ENCODE measurements at places on chromosomes 11 and 22.

GRCh38 chr22:28788601-28789000, 11.8 kb downstream of the XBP1 start:
- no peak for DNase-seq

DNA sequence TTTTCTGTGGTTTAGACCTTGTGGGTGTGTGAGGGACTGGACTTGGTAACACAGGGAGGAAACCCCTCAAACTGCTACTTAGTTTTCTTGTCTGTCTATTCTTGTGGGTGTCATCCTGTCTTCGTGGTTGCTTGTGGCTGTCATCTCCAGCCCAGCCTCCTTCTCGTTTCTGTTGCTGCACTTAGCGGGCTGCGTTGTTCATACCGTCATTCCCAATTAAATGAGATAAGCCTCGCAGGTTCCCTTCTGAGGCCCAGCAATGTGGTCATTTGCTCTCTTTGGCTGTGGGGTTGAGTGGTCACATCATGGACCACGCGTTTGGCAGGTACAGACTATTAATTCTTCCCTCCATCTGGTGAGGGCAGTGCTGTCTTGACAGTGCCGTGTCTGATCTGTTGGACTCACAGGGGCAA, 18.8 kb downstream of the PANX1 start:
- DNase-seq, result no peak

DNA sequence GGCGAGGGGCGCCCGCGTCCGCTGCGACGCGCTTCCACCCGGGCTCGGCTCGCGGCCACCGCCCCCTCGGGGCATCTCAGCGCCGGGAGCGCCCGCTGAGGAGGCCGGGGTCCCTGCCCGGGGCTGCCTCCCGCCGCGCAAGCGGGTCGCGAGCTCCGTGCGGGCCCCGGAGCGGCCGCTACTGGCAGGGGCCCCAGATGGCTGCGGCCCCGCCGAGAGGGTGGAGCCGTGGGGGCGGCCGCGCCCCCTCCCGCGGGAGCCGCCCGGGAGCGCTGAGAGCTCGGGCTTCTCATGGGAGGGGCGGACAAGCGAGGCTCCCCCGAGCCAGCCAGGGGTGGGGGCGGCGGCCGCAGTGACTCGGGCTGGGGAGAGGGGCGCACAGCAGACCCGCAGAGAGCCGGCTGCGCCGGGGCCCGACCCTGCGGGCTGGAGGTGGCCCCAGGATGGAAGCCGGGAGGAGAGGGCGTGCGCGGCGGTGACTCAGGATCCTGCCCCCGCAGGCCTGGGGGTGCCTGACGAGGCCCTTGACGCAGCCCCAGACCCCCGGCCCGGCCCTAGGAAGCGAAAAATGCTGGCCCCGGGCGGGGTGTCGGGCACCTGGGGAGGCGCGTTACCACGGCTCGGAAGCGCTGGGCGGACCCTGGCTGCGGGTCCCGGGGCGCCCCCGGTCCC, 603 bp upstream of the ZFTA start:
- DNase-seq, result no peak

DNA sequence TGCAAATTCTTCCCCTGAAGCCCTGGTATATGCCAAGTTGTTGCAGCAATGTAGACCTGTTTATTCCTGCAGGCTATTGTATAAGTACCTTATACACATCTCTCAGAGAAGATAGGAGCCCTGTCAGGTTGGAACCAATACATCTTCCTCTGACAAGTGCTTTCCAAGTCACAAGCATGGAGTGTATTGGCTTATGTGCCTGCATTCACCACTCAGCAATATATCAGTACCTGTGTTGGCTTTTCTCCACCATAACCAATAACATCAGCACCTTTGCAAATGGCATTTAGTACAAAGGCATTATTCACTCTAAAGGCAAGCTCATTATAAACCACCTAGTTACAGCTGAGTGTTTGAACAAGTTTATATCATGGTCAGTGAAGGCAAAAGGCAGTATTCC, 611.7 kb upstream of the CNTN5 start:
- DNase-seq, result no peak

- DNase-seq, result no peak
Measured at GRCh38 chr11:66559142-66559865, 9.1 kb downstream of the CTSF start.

DNA sequence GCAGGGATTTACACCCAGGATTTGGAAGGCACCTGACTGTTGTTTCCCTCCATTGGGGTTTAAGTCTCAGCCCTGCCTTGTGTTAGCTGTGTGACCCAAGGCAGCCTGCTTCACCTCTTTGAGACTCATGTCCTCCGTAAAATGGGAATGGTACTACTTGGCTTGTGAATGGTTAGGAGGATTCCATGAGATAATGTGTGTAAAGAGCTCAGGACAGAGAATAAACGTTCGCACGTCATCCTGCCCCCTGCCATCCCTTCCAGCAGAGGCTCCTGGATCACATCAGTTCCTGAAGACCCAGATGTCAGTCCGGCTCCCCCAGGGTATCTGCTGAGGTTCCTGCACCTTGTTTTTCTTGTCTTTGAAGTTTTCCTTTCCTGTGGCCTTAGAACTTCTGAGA, 16.8 kb upstream of the ACCSL start:
- DNase-seq, result no peak

GRCh38 chr22:37241351-37242142, 2.5 kb downstream of the RAC2 start:
- peak; percentile 88 for DNase-seq

GRCh38 chr22:43395086-43395695, 16.6 kb upstream of the MPPED1 start:
- DNase-seq, result no peak

DNA sequence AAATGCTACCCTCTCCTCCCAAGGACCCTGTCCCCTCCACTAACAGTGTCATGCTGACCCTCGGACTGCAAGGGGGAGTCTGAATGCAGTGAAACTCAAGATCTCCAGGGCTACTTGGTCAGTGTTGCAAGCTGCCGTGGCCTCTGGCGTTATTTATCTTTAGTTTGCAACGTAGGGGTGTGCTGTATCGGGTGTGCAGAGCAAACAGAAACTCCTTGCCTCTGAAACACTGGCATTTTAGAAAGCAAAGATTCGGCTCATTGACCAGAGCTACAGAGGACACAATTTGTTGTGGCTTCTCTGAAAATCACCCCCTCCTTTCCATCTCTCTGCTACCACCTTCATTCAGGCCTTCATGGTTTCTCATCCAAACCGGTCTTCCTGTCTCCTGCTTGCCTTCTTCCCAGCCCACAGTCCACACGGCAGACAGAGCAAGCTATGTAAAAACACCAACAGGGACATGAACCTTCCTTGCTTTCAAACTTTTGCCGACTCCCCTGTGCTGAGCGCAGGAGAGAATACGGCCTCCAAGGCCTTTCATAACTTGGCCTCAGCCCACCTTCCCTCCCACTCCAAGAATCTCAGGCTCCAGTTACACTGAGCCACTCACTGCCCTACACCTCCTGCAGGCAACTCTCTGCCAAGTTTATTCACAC, 14.9 kb downstream of the FZD4 start:
- DNase-seq, result no peak

DNA sequence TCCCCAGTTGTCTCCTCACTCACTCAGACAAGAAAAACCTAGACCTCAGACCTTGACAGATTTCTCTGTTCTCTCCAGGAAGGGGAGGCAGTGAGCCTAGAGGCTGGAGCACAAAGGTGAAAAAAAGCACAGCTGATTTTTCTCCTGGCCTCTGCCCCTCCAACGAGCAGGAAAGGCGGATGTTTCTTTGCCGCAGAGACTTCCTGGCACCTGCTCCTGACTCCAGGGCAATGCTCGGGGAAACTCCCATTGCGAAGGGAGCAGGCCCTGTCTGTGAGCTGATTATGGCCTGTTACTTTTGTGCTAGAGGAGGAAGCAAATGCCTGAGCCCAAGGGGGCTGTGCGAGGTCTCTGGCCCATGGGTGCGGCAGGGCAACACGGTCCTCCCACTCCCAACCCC, 25.4 kb downstream of the MS4A10 start:
- no peak for DNase-seq

- DNase-seq, result no peak
Measured at GRCh38 chr22:44543362-44543761, 45.3 kb upstream of the RTL6 start.

GRCh38 chr11:93988912-93989311, 32.2 kb upstream of the HEPHL1 start:
- DNase-seq, result no peak

DNA sequence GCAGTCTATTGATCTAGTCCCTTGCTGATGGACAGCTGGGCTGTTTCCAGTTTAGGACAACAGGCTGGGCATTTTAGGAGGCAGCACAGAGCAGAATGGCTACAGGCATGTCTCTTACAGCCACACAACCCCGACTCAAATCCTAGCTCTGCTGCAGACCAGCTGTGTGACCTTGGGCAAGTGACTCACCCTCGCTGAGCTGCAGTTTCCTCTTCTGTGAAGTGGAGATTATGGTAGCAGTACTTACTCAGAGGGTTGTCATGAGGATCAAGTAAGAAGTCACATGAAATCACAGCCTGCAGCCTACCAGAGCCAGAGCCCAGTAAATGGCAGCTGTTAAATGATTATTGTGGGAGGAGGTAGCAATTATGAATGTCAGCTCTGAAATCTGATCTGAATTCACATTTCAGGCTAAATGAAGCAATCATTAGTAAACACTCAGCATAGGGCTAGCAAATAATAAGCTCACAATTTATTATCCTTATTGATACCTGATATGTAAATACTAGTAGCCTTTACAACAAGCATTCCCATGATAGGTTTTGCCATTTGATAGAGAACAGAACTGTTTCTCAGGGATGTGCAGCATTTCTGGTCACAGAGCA, 58.9 kb downstream of the MYEOV start:
- DNase-seq, result peak; percentile 93

DNA sequence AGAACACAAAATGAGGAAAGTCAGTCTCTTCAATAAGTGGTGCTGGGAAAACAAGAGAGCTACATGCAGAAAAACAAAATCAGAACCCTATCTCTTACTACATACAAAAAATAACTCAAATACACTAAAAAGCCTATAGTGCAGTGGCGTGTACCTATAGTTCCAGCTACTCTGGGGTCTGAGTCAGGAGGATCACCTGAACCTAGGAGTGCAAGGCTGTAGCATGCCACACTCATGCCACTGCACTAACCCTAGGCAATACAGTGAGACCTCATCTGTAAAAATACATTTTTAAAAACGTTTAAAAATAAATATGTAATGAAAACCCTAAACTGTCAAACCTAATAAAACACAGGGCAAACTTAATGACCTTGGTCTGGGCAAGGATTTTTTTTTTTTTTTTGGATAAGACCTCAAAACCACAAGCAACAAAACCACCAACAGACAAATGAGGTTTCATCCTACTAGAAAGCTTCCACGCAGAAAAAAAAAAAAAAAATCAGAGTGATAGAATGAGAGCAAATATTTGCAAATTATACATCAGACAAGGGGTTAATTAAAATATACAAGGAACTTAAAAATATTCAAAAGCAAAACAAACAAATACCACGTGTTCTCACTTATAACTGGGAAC, 35.2 kb downstream of the XKR3 start:
- DNase-seq, result no peak

- no peak for DNase-seq
Measured at GRCh38 chr22:36368359-36368983, 19.3 kb downstream of the MYH9 start.

GRCh38 chr22:47957649-47958048, 1195.2 kb downstream of the TBC1D22A start:
- DNase-seq, result no peak

DNA sequence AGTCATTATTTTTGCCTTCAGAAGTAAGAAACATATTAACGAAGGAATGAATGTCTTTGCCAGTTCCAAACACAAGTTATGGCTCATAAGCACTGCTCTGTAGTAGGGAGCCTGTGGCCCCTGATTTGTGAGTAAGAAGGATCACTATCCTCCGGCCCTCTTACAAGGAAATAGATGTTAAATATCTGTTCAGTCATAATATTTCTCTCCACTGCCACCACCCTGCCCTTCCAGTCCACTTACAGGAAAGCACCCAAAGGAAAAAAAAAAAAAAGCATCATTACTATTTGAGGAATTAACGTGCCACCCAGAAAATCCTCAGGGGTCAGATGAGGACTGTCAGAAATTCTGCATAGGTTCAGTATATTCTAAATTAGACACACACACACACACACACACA, 123.4 kb downstream of the ETS1 start:
- DNase-seq, result no peak

- peak; percentile 3 for DNase-seq
Measured at GRCh38 chr11:20873054-20873453, 203.7 kb downstream of the NELL1 start.

DNA sequence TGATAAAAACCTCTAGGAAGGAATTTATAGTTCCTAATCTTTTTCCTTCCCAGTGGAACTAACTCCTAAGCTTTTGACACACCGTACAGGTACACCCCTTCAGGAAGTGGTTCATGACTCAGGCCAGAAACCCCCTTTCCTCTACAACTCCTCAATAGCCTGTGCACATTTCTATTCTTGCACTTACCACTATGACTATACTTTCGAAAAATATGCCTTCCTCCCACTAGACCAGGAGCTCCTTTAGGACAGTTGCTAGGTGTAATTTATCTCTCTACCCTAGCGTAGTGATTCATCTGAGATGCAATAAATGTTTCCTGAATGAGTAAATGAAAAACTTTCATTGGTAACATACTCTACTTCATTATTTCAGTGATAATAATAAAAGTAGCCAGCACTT, 14.5 kb downstream of the MAP6 start:
- DNase-seq, result no peak

DNA sequence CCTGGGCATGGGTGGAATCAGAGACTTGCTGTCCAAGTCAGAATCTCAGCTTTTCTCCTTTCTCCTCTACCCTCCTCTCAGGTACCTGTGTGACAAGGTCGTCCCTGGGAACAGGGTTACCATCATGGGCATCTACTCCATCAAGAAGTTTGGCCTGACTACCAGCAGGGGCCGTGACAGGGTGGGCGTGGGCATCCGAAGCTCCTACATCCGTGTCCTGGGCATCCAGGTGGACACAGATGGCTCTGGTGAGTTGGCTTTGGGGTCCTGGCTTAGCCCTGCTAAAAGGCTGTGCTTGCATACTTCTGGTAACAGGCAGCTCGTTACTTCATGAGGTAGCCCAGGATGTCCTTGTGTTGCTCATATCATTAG, 10.7 kb downstream of the MCM5 start:
- DNase-seq, result no peak

- DNase-seq, result no peak
Measured at GRCh38 chr11:100498780-100499179, 188.3 kb upstream of the ARHGAP42 start.

DNA sequence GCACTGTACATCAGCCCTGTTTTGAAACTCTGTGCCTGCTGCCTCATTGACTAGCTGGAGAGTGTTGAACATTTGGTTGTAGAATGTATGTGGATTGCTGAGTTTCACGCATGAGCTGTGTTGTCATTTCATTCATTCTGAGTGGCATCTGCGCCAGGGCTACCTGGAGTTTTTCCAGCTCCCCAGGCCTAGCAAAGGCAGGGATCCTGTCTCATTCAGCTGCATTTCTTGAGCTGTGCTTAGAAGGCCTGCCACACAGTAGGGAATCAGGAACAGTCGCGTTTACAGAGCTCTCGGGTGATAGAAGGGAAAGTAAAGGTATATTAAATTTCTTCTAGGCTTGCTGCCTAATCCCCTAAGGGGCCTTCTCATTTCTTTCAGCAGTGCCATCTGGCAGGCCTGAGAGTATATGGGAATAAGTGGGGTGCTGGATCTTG, 44.3 kb downstream of the PTPRJ start:
- DNase-seq, result no peak

GRCh38 chr11:35166369-35167360, 27.7 kb downstream of the CD44 start:
- peak; percentile 36 for DNase-seq

Data from inflammatory macrophage (primary cell).